Stimulated activated CD8-positive, alpha-beta memory T cell treated with anti-CD3 and anti-CD28 coated beads, Interleukin-4, amount 100 ng/mL, for 24 hours (primary cell): ENCODE measurements at places on chromosomes 5 and 9.

- DNase-seq, result no peak
Measured at GRCh38 chr9:20111173-20111843, 322.5 kb upstream of the SLC24A2 start.

GRCh38 chr5:126917918-126918614, 112.3 kb downstream of the MARCHF3 start:
- no peak for DNase-seq

DNA sequence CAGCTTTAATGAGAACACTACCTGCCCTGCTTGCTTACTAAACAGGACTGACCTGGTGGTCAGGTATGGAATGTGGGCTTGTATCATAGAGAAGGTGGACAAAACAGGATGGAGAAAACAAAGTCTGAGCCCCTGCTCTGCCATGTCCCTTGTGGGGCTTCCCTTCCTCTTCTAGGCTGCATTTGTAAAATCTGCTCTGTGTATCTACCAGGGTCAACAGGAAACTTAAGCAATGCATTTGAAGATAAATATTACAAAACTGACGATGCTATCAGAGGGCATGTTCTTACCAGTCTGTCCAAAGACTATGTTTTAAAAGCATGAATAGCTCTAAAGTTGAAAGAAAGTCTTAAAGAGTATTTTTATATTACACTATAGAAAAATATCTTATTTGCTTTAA, 228.7 kb downstream of the DCP2 start:
- DNase-seq, result no peak

DNA sequence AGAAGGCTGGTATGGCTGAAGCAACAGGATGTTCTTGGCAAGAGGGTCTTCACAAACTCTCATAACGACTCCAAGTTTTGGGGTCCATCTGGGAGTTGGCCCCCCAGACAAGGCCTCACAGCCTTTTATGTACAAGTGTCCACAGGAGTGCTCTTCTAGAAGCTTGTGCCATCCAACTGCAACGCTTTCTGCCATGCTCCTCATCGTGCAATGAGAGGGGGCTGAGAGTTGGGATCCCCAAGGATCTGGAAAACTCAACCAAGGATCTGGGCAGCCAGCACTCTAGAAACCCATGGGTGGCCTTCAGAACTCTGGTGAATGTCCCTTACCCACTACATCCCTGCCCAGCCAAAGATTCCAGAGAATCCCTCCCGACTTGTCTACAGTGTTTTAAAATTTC, 8.5 kb upstream of the AMBP start:
- no peak for DNase-seq

DNA sequence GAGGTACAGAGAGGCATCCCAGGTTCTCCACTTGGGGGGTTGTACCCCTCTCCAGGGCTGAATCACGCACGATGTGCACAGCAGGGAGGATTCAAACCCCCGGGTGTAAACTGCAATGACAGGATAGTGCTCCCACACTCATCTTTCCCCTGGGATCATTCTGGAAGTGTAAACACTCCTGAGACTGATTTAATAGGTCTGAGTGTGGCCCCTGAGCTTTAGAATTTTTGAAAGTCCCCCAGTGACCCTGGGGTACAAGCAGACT, 16.5 kb downstream of the BICD2 start:
- no peak for DNase-seq

- no peak for DNase-seq
Measured at GRCh38 chr9:126145887-126146253, 180.8 kb upstream of the MVB12B start.
